ENCODE measurements at places on chromosomes 6 and 20. TPM values are rescaled to one million over a fixed set of nuclear protein-coding genes. Genes with fewer than 3 reads are reported as not detected.

Gene CEBPB
- 138 TPM for total RNA-seq

Gene MAFB
- total RNA-seq: 6.1 TPM

Gene SLC2A10
- 12.1 TPM for total RNA-seq

Gene TGIF2
- 8.5 TPM for total RNA-seq

Gene ZC2HC1B
- total RNA-seq: not detected

Gene ANKRD66
- total RNA-seq: not detected

Gene C20orf202
- under 0.01 TPM for total RNA-seq

Gene HDGFL1
- not detected for total RNA-seq

Gene ARHGAP40
- total RNA-seq: 0.68 TPM

Gene IP6K3
- not detected for total RNA-seq

Gene TGM3
- total RNA-seq: 16.7 TPM

Gene LCA5
- total RNA-seq: 3.8 TPM

Gene HSPA1L
- total RNA-seq: 1.1 TPM

Gene SYNJ2
- 9.2 TPM for total RNA-seq

Gene AIF1
- total RNA-seq: not detected

Gene HLA-DOA
- total RNA-seq: not detected

Gene LAMA5
- total RNA-seq: 50.9 TPM

Data from nasal cavity respiratory epithelium epithelial cell of viscerocranial mucosa (primary cell).